SIG-M5 (cell line): ENCODE measurements at places on chromosomes 2 and 18.

DNA sequence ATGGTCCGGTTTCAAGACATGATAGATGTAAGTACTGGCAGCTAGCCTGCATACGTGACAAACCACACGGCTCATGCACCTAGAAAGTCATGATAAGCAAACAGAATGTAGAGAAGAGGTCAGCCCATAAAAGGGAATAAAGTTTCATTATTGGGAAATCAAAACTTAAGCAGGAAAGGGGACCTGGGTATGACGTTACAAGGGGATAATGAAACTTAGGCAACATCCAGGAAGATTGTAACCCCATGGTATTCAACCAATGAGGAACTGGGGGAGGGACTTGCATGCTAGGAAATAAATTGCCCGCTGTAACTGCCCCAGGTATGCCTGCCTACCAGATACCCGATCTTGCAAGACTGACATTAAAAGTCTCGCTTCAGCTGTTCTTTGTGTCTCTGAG lies 1679.0 kb downstream of the SUCLG1 start:
- DNase-seq = no peak

DNA sequence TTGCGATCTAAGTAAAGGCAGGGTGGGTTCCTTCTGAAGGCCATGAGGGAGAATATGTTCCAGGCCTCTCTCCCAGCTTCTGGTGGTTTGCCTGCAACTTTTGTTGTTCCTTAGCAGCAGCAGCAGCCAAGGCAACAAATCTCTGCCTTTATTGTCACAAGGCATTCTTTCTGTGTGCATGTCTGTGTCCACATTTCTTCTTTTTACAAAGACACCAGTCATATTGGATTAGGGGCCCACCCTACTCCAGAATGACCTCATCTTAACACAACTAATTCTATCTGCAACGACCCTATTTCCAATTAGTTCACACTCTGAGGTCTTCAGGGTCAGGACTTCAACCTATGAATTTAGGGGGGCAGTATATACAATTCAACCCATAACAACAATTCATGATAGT lies 587.5 kb downstream of the XIRP2 start:
- DNase-seq = no peak

DNA sequence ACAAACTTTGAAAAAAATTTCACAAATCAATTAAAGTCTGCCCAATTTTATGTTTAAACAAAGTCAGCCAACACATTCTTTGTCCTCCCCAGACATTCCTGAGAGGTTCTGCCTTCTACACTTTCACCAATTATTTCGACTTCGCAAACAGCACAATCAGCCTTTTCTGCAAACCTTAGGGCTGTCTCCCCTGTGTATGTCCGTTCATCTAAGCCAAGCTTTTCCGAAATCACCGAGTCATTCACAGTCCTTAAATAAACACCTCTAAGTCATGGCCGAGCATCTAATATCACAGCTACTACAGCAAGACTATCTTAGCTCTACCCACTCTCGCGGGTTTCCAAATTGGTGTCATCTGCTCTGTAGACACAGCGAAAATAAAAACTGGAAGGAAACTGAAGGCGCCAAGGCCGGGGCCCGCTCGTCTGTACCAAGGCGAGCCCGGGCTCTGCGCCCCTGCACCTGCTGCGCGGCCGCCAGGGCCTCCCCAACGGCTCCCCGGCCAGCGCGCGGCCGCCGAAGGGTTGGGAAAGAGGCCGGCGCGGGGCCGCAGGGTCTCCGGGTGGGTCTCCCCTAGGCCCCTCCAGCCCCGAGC lies 730 bp downstream of the ODC1 start:
- DNase-seq = no peak

GRCh38 chr2:11187731-11188130 lies 32.5 kb downstream of the SLC66A3 start:
- DNase-seq = peak; percentile 38

GRCh38 chr18:63850020-63850419 lies 37.5 kb upstream of the SERPINB2 start:
- DNase-seq = no peak

DNA sequence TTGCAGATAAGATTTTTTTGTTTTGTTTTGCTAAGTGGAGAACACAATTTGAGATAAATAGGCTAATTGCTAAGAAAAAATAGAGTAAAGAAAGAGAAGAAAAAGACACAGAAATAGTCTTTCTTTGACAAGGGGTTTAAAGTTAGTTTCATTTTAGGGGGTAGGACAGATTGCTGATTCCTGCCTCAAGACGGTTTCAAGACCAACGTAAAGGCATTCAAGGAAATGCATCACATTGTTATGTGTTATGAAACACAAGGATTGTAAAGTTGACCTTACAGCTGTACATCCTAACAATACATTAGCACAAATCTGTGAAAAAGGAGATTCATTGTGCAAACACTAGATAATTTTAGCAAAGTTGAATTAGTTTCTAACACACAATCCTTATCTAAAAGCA lies 22.7 kb upstream of the ETAA1 start:
- no peak for DNase-seq

GRCh38 chr18:56517196-56517595 lies 121.2 kb downstream of the TXNL1 start:
- DNase-seq = no peak

- no peak for DNase-seq
These were observed 179.9 kb upstream of the BOD1L2 start for GRCh38 chr18:56967035-56967434.

DNA sequence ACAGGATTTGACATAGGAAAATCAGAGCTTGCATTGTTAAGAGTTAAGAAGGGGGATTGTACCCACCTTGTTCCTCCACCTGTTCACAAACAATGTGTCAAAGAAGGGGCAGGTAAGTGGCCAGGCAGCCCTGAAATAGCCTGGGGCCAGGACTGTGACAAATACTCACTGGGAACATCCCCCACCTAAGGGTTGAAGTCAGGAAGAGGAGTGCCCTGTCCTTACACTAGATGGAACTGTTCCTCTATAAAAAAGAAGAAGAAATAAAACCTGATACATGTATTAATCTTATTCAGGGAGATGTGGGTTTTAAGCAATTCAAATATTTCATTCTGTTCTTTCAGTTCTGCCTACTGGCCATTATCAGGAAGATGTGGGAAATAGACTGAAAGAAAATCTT lies 41.9 kb downstream of the TACR1 start:
- no peak for DNase-seq

DNA sequence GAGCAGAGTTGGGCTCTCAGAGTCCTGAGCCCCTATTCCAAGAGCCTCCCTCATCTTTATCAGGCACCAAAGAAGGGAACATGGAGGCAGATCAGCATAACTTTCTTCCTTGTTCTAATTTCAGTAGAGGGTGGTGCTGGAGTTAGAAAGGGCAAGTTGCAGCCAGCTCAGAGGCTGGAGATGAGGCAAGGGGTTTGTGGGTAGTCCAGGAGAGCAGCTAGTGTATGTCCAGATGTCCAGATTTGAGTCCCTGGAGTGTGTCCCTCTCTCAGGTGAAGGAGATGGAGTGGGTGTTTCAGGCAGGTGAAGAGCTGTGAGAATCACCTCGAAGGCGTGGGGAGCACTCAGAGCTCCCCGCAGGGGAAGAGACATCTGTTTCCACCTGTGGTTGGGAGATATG lies 478 bp upstream of the PRKAG3 start:
- DNase-seq = no peak

GRCh38 chr2:110113961-110114591 lies 1.5 kb downstream of the MALL start:
- DNase-seq = no peak

DNA sequence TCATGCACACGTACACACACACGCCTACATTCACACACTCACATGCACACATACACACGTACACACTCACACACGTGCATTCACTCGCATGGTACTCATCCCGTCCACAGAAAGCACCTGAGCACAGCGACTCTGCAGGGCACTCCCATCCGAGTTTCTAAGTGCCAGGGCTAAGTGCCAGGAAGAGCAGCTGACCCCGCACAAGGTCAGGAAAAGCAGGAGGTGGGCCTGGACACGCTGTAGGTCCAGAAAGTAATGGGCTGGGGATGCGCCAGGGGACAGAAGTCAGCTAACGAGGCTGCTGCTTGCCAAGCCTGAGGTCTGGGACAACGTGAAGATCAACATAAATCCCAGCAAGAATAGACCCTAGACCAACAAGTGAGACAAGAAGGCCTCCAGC lies 15.8 kb downstream of the ADI1 start:
- DNase-seq = no peak
